Activated naive CD8-positive, alpha-beta T cell treated with anti-CD3 and anti-CD28 coated beads for 36 hours (primary cell): ENCODE measurements at places on chromosomes 7 and 10.

GRCh38 chr7:135235841-135236240, 2.2 kb downstream of the STRA8 start:
- DNase-seq = no peak

GRCh38 chr7:40156988-40157387, 22.2 kb downstream of the SUGCT start:
- no peak for DNase-seq

DNA sequence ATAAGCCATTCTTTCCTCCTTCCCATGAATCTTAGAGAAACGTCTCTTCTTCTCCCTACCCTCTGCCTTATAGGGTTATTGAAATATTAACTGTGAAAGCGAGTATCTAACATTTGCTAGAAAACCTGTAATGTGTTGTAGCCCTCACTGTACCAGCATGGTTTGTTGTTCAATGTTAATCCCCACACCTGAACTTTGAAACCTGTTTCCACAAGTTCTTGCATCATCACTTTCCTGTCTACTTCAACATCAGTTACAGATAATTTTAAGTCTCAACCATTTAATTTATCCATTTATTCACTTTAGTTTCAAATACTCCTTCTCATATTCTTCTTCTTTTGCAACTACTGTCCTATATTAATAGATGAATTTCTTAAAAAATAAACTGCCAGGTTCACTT, 148.2 kb downstream of the ETV1 start:
- no peak for DNase-seq

GRCh38 chr10:99279626-99280111, 44.0 kb upstream of the HPSE2 start:
- DNase-seq = no peak

- peak; percentile 54 for DNase-seq
Observed at GRCh38 chr7:148697256-148698006, 1.3 kb upstream of the CUL1 start.
